Activated T-helper 1 cell treated with Interleukin-2 at 50 U/mL for 16 hours (primary cell): ENCODE measurements at places on chromosomes 13 and 19.
A peak's percentile ranks its signal among the peaks of the same experiment; 100 is the strongest.

GRCh38 chr13:30193279-30194234, 113.8 kb downstream of the KATNAL1 start:
- no peak for DNase-seq

GRCh38 chr13:114057166-114058050, 75.0 kb downstream of the RASA3 start:
- DNase-seq = no peak

DNA sequence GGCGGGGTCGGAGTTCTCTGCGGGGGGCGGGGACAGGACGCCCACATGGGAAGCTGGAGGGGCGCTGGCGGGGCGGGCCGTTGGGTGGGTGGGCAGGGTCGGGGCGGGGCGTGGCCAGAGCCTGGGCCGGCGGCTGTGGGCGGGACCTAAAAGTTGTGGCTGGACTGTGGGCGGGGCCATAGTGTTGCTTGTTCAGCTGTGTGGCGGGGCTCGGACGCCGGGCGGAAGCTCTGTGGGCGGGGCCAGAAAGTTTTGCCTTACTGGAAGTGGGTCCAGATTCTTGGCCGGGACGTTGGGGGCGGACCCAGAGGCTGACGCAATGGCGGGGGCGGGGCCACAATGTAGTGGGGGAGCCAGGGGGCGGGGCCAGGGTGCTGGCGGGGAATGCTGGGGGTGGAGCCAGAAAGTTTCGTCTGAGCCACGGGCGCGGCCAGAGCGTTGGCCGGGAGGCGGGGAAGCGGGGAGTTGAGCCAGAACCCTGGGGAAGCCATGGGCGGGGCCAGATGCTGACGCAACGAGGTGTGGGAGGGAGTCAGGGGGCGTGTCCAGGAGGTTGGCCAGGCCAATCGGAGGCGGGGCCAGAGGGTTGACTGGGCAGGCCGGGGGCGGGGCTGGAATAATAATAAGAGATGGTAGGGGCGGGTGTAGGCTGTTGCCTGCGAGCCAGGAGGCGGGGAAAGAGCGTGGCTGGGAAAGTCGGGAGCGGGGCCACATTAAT, 527 bp downstream of the CCDC9 start:
- DNase-seq = peak; percentile 95

- no peak for DNase-seq
These were observed 76.9 kb downstream of the ITGBL1 start for GRCh38 chr13:101529422-101529821.

GRCh38 chr13:44906713-44907112, 82.6 kb downstream of the NUFIP1 start:
- DNase-seq = no peak

GRCh38 chr19:10682397-10683063, 18.7 kb upstream of the QTRT1 start:
- DNase-seq = no peak

- DNase-seq = no peak
These were observed 76.3 kb downstream of the MZT1 start for GRCh38 chr13:72651144-72651543.

GRCh38 chr19:9721861-9722260, 46.7 kb downstream of the ZNF846 start:
- DNase-seq = no peak

DNA sequence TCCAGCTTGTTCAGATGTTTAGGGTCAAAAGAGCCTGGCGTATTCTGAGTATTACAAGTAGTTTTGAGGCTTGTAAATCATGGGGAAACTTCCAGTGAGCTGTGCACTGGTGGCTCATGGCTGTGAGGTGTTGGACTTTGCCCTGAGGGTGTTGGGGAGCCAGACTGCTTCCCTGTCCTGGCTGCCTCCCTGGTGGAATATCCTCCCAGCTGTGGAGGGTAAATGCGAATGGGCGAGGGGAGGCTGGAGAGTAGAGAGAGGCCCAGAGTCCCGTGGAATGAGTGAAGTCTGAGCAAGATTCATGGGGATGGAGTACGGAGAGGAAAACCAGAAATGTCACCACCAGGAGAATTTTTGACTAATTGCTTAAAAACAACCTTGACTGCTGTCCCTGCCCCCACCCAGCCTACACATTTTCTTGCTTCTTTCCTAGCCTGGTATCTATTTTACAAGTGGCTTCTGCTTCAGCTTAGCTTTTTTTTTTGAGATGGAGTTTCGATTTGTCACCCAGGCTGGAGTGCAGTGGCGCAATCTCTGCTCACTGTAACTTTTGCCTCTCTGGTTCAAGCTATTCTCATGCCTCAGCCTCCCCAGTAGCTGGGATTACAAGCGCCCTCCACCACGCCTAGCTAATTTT, 3.7 kb downstream of the SNRPA start:
- DNase-seq = no peak

DNA sequence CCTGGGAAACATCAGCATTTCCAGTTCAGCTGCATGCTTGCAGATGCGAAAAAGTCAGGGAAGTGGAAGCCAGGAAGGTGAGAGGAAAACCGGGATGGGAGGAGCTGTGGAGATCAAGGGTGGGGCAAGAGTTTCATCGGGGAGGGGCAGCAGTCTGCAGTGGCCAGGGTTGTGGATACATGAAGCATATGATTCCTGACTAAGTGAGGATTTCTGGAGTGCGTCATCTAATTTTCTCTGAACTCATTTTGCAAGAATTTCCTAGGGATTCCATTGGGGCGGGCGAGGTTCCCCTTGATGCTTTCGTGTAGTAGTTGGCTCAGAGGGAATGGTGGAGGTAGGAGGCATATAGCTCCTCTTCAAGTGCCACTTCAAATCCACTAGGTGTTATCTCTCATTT, 344.1 kb upstream of the TMTC4 start:
- no peak for DNase-seq

DNA sequence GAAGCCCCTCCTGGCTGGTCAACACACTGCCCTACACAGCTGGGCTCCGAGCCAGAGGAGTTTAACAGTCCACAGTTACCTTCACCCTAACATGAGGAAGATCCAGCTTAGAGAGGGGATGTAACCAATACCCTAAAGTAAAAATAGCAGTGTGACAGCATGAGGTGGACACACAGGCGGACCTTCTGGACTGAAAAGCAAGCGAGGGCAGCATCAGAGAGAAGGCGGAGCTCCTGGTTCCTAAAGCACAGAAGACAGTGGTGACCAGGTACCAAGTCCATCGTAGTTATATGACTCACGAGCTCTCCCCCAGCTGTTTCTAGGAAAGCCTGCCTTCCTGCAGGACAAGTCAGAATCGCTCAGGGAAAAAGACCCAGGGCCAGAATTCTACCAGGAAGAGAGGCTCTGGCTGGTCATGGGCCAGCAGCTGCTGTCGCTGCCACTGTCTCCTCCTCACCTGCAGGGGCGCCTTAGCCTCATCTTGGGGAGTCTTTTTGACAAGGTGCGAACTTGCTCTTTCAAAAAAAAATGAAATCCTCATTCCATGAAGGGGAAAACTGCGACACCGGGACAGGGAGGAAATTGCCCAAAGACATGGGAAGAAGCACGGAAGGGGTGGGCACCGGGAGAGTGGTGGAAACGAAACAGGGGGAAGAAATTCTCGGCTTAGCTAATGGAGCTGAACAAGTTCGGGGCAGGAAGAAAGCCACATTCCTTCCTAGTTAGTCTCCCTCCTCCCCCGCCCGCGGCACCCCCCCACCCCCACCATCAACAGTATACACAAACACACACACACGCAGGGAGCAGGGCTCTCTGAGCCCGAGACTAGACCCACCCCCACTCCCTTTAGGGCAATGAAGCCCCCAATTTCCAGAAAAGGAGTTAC, 1.7 kb downstream of the ELL start:
- DNase-seq = no peak

DNA sequence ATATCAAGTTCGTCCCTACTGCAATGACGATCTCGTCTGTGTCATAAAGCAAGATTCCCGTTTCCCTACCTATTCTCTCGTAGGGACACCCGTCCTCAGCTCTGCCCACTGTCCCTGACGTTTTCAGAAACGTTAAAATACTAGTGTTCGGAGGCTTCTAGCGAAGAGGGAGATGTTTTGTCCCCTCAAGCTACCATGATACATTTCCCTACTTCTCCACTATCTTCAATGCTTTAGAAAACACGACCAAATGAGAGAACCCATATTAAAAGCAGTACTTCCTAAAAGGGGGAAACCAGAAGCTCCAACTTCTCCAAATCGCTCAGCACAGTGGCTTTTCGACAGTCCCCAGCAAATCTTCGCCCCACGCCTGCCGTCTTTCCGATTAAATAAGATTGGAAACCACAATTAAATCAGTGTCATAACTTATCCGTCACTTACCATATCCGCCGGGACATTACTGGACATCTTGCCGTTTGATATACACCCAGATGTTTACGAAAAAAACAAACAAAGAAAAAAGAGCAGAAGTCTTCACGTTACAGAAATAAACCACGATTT, 1.3 kb downstream of the UBL3 start:
- no peak for DNase-seq

DNA sequence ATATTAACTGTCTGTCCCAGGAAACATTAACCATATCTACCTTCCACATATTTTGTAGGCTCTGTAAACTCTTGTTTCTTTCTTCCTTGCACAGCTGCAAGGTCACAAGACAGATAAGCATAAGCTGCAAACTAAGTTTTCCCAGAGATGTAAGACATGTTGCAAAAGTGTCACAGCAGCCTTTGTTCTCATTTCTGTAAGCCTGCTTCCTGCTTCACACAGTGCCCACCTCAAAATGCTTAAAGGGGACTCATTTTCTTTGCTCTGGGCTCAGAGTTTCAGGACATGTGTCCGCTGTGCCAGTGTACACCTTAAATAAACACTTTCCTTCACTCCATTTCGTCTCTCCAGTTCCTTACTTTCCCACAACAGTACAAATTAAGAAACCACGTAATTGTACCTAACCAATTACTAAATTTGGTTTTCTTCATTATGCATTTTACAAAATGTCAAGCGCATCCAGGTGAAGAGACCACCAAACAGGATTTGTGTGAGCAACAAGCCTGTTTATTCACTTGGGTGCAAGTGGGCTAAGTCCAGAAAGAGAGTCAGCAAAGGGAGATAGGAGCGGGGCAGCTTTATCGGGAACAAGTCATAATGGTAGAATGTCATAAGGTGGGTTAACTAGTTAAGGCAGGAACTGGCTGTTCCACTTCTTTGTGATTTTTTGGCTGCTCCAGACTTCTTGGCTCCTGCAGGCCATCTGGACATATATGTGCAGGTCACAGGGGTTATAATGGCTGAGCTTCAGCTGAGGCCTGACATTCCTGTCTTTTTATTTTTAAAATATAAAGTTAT, 12.7 kb upstream of the ZNF431 start:
- DNase-seq = no peak

DNA sequence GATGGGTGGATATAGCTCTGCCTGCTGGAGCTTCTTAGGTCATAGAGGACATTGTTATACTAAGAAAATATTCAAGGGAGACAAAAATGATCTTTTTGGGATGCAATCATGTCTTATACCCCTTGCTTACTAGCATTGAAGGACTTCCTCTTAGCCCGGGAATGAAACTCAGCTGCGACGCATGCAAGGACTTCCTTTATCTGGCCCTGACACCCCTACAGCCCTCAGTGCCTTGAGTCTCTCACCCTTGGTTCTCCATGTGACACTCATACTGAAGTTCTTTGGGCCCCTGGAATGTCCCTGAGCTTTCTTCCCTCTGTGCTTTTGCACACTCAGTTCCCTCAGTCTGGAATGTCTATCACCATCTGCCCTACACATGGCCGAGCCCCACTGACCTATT, 72.5 kb upstream of the MTIF3 start:
- DNase-seq = no peak

DNA sequence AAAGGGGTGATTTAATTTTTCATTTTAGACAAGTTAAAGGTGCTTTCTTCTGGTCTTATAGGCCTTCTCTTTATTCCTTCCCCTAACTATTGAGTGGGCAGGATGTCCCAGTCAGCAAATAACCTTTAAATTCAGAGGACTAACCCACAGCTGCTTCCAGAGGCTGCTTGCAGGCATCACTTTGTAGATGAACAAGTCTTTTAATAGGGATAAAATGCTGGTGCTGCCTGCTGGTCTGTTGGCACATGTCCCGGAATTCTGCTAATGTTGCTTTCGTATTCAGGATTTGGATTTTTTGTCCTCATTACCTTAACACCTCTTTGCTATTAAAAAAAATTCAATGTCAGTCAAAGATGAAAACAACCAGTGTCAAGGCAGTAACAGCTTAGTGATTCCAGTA, 132.7 kb upstream of the KL start:
- no peak for DNase-seq

- DNase-seq = no peak
These were observed 32.8 kb downstream of the ELF1 start for GRCh38 chr13:40986101-40986856.

DNA sequence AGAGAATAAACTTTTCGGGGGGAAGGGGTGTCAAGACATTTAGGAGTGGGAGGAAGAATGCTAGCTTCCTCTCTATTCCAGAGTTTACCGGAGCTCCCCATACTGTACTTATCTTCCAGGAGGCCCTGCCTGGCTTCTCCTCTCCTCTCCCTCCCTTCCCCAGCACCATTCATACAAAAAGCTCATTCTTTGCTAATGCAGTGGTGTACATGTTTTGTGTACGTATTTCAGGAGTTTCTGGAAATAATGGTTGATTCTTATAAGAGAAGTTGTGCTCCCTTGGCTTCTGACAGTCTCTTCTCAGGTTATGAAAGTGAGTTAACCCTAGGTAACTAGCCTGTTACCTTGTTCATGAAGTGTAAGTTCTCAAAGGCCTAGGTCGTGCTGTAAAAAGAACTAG, 7.1 kb downstream of the SAMD4B start:
- DNase-seq = no peak

DNA sequence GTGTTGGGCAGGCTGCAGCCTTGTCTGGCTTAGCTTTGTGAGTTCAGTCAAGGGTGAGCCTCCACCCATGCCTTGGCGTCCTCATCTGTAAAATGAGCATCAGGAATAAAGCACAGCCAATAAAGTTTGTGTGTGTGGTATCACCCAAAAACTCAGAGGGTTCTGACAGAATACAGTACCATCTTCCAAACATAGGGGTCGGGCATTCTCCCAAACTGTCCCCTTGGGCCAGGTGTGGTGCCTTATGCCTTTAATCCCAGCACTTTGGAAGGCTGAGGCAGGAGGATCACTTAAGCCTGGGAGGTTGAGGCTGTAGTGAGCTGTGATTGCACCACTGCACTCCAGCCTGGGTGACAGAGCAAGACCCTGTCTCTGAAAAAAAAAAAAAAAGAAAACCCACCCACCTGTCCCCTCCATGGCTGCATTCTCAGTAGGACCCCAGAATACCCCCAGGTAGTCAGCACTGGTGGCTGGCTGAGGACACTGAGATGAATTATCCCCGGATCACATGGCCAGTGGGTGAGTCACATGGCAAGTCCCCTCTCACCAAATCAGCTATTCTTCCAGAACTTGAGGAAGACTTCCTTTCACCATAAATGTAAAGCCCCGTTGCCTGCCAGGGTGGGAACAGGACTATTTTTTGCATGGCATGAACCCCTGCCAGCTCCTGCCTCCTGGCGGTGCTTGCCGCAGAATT, 18.6 kb downstream of the POP4 start:
- no peak for DNase-seq

DNA sequence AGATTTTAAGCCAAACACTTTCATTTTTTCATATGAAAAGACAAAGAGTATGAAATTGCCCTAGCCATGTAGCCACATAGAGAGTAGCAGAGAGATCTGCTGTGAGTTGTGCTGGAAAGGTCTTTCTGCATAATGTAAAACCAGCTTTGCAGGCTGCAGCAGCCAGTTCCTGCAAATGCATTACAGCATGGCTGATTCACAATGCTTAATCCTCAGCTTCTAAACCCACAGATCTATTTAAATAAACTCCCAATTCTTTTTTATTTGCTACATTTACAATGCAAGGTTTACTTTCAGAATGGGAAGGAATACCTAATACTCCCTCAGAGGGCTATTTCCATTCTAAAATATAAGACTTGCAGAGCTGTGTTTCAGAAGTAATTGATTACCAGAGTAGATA, 185.6 kb upstream of the STARD13 start:
- no peak for DNase-seq
